ENCODE measurements at places on chromosomes 1 and 21.

- DNase-seq = no peak
These were observed 142.3 kb upstream of the JUN start for GRCh38 chr1:58926152-58926551.

GRCh38 chr1:30294508-30294907 is 428.9 kb downstream of the MATN1 start:
- DNase-seq = no peak

- DNase-seq = no peak
These were observed 27.3 kb upstream of the LMX1A start for GRCh38 chr1:165383599-165384405.

- DNase-seq = no peak
These were observed 86.4 kb downstream of the NAV1 start for GRCh38 chr1:201625226-201625761.

GRCh38 chr1:179167418-179167777 is 62.1 kb downstream of the ABL2 start:
- no peak for DNase-seq

DNA sequence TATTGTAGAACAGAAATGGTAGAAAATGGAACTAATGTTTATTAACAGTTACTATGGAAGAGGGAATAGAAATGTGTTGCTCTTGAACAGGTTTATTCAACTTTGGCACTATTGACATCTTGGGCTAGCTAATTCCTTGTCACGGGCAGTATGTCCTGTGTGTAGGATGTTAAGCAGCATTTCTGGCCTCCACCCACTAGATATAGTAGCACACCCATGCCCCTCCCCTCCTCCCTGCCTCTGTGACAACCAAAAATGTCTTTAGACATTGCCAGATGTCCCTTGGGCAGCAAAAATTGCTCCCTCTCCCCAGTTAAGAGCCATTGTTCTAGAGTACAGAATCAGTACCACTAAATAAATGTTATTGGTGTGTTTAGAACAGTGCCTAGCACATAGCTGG is 91.4 kb upstream of the TPTE start:
- DNase-seq = no peak

- DNase-seq = no peak
These were observed 33.0 kb upstream of the AGO1 start for GRCh38 chr1:35850051-35850450.

- peak; percentile 50 for DNase-seq
These were observed 42.9 kb upstream of the CD2 start for GRCh38 chr1:116711263-116711840.

DNA sequence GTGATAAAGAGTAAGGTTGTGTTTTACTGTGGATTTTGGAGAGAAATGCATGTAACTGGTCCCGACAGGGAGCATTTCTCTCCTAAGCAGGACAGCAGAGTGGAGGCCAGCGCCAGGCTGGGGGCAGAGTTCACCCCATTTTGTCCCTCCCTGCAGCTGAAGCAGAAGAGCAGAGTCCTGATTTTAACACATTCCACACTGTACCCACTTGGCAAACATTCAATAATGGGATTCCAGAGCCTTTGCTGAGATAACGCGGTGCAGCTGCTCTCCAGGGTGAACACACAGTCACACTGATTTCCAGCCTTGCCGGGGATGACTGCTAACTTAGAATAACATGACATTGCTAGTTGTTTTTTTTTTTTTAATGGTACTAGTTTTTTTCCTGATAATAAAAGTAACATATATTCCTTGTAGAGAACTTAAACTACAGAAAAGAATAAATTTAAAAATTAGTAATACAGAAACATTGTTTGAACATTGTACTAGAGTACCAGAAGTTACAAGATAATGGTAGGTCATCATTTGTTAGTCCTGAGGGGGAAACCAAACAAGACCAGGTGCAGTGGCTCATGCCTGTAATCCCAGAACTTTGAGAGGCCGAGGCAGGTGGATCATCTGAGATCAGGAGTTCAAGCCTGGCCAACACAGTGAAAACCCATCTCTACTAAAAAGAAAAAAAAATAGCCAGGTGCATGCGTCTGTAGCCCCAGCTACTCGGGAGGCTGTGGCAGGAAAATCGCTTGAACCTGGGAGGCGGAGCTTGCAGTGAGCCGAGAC is 77.2 kb downstream of the SCCPDH start:
- peak; percentile 52 for DNase-seq

- DNase-seq = no peak
These were observed 492.2 kb upstream of the DAB1 start for GRCh38 chr1:57916041-57916440.

GRCh38 chr1:112686417-112686816 is 12.0 kb downstream of the MOV10 start:
- no peak for DNase-seq

GRCh38 chr1:74779750-74780149 is 46.8 kb downstream of the TYW3 start:
- DNase-seq = no peak

DNA sequence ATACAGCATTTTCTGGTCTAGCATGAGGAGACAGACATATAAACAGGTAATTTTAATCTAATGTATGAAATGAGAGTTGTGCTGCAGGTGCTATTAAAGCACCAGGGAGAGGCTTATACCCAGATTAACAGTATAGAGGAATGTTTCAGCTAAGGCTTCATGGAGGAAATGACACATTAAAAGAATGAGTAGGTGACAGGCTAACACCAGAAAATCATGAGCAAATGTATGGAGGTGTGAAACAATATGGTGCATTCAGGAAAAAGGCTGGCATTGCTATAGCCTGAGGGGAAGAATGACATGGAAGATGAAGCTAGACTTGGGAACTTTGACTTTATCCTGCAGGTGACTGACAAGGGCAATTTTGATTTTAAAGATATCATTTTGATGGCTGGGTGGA is 7.0 kb downstream of the ARPC5 start:
- DNase-seq = no peak

- DNase-seq = no peak
These were observed 13.7 kb downstream of the NMNAT2 start for GRCh38 chr1:183404476-183404875.

DNA sequence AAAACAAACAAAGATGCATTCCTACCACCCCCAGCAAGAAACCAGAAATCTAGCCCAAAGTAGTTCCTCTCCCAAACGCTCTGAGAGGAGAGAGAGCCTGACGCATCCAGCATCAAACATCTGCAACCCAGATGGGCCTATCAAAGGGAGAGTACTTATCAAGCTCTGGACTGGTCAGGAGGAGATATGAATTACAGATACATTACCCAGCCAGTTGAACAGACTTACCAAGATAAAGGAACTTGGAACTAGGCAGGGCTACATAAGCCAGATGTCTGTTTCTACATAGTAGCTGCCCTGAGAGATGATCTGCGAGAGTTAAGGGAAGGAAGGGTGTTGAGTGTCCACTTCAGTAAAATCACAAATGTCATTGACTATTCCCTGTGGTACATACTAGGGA is 138.4 kb downstream of the PAPPA2 start:
- no peak for DNase-seq

DNA sequence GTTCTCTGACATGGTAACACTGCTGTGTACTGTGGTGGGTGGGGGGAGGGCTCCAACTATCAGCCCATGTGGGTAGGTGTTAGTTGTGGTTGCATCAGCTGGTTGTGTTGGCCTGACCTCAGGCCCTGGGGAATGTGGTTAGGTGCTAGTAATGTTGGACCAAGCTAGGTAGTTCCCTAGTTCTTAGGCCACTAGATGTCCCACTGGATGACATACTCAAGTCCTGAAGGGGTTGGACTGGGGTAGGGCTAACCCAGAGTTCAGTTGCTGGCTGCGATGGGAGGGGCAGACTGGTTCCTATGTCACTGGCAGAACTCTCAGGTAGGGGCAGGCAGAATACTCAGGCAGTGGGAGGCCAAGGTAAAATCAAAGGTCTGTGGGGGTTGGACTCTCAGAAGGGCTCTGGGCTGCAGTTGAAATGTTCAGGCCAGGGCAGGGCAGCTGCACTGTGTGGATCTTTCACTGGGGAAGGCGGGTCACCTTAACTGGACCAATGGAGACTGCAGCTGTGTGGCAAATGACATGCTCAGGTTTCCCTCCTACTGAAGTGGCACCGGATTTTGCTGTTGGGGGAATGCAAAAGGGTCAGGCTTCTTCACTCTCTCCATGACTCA is 870.7 kb downstream of the LRRIQ3 start:
- no peak for DNase-seq

DNA sequence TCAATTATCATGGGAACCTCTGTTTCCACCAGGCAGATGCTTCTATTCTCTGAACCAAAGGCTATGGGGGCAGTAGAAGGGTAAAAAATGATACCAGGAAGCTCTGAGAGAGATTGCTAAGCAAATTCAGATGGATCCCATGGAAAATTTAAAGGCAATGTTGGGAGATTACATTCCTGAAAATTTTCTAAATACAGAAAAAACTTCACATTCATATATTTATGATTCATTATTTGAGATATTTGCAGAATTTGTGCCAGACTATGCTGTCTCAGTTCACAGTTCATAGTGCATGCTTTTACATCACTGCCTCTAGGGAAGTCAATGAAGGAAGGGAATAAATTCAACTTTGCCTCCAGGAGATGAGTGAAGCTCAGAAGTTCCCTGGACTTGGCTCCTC is 57.5 kb downstream of the KCNT2 start:
- DNase-seq = no peak

DNA sequence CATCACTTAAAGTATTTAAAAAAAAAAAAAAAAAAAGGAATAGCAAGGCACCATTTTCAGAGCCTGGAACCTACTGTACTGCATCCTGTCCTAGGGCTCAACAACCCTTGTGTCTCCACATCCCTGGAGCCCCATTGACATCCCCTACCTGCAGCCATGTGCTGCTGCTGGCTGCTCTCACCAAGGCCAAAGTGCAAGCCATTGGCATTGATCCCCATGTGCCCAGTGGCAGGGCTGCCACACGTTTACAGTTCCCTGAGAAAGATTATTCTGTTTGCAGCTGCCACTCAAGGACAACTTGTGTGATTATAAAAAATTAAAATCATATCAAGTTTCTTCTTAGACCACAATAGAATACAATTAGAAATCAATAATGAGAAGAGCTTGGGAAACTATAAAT is 129.9 kb downstream of the LHX8 start:
- no peak for DNase-seq

DNA sequence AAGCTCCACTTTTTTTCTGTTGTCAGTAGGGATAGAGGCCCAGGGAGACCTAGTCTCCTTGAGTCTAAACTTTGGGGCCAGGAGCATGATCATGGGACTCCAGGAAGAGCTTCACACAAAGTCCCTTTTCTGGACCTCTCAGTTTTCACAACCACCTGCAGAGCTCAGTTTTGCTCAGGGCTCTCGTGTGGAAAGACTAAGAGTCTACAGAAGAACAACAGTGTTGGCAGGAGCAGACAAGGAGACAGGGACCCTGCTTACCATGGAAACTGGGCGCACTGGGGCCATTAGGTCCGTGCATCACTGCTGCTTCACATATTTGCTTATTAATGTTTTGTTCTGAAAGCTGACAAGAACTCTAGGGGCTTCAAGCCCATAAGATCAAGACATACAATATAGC is 63.9 kb upstream of the HSD17B7 start:
- DNase-seq = no peak

DNA sequence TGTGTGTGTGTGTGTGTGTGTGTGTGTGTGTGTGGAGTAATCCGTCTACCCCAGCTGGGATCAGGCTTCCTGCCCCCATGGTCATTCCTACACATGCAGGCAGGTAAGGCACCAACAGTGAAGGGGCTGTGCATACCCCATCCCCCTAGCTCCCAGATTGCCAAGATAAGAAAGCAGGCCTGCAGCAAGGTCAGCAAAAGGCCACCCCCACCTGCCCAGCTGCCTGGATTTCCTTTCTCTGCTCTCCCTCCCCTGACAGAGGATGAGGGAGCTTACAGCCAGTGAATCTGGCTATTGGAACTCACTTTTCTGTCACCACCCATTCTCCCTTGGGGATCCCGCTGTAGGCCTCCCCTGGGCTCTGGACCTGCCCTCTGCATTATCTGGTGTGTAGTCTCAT is 7.9 kb downstream of the ALX3 start:
- DNase-seq = no peak

GRCh38 chr1:229832695-229833094 is 206.6 kb downstream of the URB2 start:
- peak; percentile 33 for DNase-seq

DNA sequence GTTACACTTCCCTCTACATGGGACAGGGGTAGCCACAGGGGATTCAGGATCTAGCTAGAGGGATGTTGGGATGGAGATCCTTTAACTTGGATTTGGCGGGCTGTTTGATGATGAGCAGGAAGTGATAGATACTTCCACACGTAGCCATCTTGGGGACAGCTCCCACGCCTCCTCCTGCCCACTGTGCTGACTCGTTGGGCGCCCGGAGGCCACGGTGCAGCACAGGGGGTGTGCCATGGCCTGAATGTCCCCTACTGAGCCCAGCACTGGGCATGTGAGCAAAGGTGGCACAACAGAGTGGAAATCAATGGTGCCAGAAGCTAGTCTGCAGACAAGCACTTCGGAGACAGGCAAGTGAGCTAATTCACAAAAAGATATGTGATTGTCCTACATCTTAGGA is 31.6 kb upstream of the CCSAP start:
- no peak for DNase-seq

DNA sequence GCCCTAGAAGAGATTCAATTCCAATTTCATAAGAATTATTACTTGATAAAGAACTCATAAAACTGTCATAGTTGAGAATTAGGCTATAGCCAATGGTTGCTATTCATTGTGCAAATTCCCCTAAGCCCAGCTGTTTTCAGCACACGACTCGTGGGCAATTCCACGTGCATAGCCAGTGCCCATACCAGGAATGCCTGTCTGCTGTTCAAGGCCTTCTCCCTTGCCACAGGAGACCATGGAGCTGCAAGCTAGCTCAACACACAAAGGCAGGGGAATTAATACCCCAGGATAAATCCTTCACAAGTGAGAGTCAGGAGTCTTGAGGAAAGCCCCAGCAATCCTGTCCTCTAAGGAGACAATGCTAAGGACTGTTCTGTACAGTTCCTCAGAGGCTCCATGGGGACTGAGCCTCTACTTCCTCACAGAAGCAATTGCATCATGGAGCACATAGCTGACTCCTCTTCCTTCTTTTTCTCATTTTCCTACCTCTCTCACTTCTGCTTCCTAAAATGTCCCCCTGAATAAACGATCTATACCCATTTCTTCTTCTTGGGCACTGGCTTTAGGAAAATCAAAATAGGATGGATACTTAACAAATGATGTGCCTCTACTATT is 19.1 kb upstream of the CHRM3 start:
- DNase-seq = no peak

DNA sequence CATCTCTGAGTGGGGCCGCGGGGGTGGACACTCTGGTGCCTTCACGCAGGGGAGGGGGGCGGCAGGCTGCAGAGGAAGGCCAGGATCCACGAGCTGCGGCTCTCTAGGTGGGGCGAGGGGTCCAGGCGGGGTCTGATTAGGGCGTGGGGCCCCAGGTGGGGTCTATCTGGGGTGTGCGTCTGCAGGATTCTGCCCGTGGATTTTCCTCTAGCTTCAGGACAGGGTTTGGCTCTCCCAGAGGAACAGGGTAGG is 6.3 kb downstream of the JMJD4 start:
- DNase-seq = peak; percentile 41

- DNase-seq = no peak
These were observed 12.5 kb downstream of the CHD5 start for GRCh38 chr1:6167391-6168303.

GRCh38 chr1:53071167-53071865 is 9.3 kb downstream of the PODN start:
- DNase-seq = no peak

Measured in DMS53 (cell line).